Stimulated activated CD8-positive, alpha-beta memory T cell treated with anti-CD3 and anti-CD28 coated beads, Interleukin-4, amount 100 ng/mL, for 1 hour (primary cell): ENCODE measurements at places on chromosomes 1 and 21.

GRCh38 chr1:156781585-156782186, 14.4 kb downstream of the PRCC start:
- no peak for DNase-seq

- DNase-seq, result no peak
Measured at GRCh38 chr1:93453911-93454310, 6.0 kb downstream of the FNBP1L start.

GRCh38 chr1:228370941-228371740, 35.5 kb downstream of the TRIM11 start:
- no peak for DNase-seq

DNA sequence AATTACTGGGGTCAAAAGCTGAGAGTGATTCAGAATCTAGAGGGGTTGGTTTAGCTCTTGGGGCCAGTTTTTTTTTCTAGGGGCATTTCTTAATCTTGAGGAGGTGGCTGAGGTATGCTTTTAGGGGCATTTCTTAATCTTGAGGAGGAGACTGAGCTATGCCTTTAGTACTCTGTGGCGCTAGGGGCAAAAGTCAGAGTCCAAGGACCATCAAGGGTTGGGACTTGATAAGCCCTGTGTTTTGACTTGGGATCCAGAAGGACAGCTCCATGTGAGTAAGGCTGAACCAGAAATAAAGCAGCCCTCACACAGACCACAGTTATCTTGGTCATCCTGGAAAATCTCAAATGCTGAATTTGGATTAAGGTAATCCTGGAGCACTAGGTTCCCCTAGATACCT, 3.9 kb upstream of the CNIH3 start:
- no peak for DNase-seq

GRCh38 chr21:19648391-19648790, 1244.8 kb upstream of the TMPRSS15 start:
- no peak for DNase-seq

- DNase-seq, result no peak
Measured at GRCh38 chr1:95723346-95723745, 489.3 kb downstream of the RWDD3 start.

DNA sequence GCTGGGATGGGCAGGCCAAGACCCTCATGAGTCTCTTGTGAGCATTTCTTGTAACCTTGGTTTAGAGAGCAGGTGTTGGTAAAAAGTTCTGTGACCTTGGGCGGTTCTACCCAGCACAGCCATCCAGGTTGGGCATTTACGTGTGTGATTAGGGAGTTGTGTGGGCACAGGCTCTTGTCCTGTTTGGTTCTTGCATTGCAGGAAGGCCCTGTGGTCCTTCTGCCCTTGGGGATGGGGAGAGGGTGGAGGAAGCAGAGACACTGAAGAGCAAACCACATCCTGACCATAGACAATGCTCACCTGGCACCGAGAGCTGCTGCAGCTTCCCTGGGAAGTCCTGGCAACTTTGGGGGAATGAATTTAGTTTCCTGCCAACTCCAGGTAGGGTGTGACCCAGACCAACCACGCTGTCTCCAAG, 25.6 kb downstream of the RNF187 start:
- DNase-seq, result no peak

DNA sequence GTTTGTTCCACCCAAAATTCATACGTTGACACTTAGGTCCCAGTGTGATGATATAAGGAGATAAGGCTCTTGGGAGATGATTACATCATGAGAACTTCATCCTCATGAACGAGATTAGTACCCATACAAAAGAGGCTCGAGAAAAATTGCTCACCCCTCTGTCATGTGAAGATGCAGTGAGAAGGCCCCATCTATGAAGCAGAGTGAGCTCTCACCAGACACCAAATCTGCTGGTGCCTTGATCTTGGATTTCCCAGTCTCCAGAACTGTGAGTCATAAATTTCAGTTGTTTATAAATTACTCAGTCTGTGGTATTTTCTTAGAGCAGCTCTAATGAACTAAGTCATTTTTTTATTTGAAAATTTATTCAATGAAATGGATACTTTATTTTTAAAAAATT, 42.6 kb upstream of the USP25 start:
- no peak for DNase-seq

DNA sequence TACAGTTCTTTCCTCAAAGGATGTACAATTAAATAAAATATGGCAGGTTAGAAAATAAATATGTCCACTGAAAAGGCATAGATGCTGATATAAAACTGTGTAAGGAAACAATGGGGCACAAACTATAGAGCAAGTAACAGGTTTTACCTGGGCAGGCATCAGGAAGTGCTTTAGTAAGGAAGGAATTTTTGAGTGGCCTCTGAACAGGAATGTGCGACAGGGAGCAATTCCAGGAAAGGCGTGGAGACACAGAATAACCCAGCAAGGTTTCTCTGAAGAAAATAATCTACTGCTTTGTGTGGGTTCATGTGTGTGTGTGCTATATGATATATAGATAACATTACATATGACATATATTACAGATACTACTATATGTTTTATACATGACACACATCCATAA, 128.4 kb downstream of the RGS21 start:
- DNase-seq, result no peak

DNA sequence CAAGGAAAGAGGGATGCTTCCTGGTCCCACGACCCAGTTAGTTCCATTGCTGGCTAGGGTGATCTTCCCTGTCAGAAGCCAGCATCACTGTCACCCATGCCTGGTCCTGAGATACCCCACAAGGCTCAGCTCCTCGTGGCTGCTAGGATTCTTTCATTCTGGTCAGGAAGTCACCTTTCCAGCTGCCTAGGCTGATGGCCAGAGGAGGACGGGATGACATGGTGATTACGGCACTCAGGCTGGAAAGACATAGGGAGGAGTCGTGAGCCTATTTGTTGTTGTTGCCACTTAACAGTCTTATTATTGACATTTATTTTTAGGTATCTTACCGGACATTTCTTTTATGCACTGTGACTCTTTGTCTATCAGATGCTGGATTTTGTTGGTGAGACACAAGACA, 20.0 kb upstream of the MAPKAPK2 start:
- DNase-seq, result no peak

- DNase-seq, result no peak
Measured at GRCh38 chr1:67256291-67257172, 51.1 kb upstream of the IL12RB2 start.

DNA sequence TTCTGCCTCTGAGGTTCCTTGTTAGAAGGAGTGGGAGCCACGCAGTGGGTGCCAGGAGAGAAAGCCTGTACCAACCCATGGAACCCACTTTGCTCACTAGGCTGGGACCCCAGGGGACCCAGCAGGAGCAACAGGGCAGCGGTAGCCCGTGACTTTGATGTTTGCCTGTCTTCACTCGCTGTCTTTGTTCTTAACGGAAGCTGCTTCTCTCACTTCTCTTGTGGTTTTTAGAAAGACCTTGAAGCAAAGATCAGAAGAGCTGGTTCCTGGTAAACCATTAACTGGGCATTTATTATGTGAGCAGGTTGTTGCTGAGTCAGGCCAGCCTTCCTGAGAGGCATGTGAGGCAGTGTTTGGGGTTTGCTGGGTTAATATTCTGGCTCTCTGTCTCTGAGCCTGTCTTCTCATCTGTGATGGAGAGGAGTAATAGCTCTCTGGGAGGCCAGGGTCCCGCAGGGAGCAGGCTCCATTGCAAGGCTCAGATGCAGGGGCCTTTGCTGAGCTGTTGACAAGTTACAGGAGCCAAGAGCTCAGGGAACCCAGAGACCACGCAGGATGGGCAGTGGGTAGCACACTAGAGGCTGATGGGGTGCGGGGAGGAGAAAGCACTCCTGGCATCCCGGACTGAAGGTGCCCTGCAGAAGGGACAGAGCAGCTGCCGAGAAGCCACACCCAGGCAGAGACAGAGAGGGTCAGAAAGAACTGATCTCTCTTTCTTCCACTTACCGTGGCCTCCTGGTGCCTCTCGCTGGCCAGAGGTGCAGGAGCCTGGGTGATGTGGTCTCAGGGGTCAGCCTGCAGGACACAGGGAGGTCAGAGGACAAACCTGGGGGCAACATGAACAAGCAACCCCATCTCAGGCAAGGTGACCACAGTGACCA, 367.5 kb upstream of the C1orf174 start:
- no peak for DNase-seq

DNA sequence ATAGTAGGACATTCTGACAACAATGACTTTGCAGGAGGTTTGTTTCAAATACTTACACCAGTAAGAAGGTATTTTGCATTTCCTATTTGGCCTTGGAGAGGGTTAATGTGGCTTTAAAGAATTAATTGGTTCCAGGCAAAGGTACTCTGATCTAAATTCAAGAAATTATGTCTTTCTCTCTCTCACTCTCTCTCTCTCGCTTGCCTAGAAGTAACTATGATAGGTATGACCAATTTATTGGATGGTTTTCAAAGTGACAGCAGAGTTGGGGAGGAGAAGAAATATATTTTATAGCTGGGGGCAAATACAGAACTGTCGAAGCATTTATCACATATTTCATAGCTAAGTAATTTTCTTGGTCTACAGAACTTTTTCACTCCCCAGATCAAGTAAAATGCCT, 116.0 kb downstream of the ATP6V1G3 start:
- DNase-seq, result no peak

- DNase-seq, result no peak
Measured at GRCh38 chr21:38820471-38821239, 14.9 kb downstream of the ETS2 start.
